Temporal lobe (tissue), 4 donors: ENCODE measurements at places on chromosomes 3 and 15. TPM values are rescaled to one million over a fixed set of nuclear protein-coding genes. Genes with fewer than 3 reads are reported as not detected.

The PLA2G4D gene
- not detected for total RNA-seq

The SEMA3G gene
- total RNA-seq = 3.7 TPM

The CSPG5 gene
- 111 TPM for total RNA-seq

The CFAP91 gene
- 4.9 TPM for total RNA-seq

The PRR20G gene
- total RNA-seq = not detected

The B3GNT5 gene
- 12.3 TPM for total RNA-seq

The TGM4 gene
- not detected for total RNA-seq

The PEAK1 gene
- total RNA-seq = 14.0 TPM

The PLSCR2 gene
- not detected for total RNA-seq

The MEF2A gene
- total RNA-seq = 38.4 TPM

The CFAP92 gene
- 1.2 TPM for total RNA-seq

The GPR156 gene
- 4.2 TPM for total RNA-seq

The GXYLT2 gene
- total RNA-seq = 4.7 TPM

The MYH15 gene
- 0.25 TPM for total RNA-seq

The LARP6 gene
- total RNA-seq = 10.8 TPM

The NR2F2 gene
- total RNA-seq = 4.4 TPM

The SLC27A2 gene
- total RNA-seq = 3.0 TPM

The DUT gene
- 47.5 TPM for total RNA-seq

The CCDC54 gene
- total RNA-seq = 0.25 TPM
